NCI-H2029 (cell line): ENCODE measurements at places on chromosomes 6 and 20.

DNA sequence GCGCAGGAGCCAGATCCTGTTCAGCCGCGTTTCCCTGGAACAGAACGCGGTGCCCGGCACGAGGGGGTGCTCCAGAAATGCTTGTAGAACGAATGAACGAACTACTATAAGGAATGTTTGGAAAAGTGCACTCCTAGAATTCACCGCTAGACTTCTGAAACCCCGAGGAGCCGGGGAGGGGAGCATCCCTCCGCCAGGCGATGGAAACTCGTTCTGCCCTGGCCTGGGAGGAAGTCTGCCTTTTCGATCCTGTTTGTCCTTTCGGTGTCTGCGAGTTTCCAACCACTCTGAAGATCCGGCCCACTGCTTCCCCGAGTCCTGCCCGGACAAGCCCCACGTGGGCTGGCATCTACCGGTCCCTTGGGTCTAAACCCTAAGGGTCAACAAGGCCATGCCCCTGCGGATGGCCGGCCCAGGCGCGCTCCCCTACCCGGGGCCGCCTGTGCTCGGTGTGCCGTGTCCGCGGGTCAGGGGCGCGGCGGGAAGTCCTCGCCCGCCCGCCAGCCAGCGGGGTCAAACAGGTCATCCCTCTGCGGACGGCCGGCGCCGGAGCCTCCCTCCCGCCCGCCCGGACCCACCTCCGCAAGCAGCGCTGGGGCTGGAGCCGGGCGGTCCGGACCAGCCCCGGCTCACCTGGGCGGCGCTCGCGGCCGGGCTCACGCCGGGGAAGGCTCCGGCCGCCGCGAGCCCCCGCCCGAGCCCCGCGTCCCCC, 526 bp downstream of the SULF2 start:
- no peak for DNase-seq

DNA sequence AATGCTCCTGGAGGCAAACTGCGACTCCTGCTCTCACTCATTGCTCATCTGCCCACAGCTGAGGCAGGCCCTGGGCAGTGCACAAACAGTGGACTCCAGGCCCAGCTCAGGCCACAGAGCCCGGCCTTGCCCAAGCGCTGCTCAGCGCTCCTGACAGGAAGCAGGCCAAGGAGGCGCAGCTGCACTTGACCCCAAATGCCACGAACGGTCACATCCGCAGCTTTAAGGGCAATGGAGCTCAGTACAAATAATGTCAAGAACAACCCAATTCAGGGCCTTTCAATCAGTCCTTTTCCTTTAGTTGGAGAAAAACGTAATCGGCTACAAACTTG, 33.8 kb downstream of the RRBP1 start:
- no peak for DNase-seq

DNA sequence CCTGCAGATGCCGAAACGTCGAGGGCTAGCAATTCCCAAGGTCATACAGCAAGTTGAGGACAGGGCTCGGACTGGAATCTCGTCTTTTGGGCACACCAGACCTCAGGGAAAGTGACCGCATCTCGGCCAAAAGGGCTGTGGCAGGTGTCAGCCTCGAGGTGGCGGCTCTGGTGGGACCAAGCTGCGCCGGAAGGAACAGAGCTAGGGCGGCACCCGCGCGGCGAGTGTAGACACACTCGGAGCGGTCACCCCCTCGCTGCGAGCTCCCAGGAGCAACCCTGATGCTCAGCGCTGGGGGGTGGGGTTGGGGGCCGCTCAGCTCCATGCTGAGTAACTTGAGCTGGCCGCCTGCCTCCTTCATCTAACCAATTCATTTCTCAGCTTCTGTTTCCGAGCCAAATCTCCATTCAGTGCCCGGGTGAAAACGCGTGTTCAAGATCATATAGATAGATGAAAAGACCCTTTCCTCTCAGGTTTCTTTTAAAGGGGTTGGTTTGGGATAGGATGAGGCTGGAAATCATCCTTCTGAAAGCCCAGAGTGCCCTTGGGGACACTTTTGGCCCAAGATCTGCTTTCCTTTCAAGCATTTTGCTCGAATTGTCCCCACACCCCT, 2.2 kb upstream of the TUBB2B start:
- peak; percentile 79 for DNase-seq

DNA sequence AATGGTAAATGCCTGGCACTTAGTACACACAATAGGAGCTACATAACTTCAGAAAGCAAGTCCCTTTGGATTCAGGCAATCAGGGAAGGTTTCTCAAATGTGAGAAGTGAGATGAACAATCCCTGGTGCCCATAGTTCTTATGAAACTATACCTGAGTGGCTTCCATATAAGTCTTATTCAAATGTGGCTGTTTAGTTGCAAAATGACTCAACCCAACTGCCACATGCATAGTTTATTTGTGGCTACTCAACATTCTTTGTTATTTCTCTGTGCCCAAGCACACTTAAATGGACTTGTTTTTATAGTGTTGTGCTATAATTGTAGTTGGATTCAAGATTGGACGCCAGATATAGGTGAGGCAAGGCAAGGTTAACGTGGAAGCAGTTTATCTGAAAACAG, 93.7 kb upstream of the ATXN1 start:
- DNase-seq = no peak

GRCh38 chr6:144896871-144897270, 611.7 kb downstream of the UTRN start:
- no peak for DNase-seq

DNA sequence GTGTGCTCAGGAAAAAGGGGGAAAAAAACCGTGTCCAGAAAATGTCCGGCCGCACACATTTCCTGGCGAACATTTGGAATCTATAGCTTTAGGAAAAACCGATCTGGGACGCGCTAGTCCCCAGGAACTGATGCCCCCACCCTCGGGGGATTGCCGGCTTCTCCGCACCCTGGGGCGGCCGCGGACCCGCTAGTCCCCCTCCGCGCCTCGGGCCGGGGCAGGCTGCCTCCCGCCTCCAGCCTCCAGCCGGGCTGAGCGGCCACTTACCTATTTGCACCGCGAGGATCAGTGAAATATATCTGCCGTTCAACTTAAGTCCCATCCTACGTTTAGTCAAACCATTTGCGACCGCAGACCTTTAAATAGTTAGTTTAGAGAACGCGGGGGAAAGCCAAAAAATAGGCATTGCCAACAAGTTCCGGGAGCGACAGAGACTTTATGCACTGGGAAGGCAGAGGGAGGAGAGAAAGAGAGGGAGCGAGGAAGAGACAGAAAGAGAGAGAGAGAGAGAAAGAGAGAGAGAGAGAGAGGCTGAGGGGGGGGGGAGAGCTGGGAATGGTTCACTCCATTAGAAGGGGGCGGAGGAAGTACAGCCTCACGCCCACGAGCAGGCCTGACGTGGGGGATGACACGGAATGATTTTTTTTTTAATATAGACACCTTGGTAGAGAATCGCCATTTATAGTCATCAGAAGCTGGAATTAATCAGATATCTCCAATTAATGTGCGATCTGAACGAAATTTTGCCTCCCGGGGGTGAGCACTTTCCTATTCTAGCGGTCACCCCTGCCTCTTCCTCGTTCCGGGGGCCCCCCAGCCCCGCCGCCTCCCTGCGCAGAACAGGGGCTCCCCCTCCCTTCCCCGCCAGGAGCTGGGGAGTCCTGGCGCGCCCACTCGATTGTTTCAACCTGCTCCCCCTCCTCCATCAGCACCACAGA, at the start of gene NRN1:
TSS of gene NRN1 (minus strand) at position 498 of the 938 bp plus-strand sequence. CDS start at position 322, 176 bp downstream.
- DNase-seq = peak; percentile 78

- no peak for DNase-seq
These were observed 234.3 kb downstream of the PLCB1 start for GRCh38 chr20:8366303-8366923.

DNA sequence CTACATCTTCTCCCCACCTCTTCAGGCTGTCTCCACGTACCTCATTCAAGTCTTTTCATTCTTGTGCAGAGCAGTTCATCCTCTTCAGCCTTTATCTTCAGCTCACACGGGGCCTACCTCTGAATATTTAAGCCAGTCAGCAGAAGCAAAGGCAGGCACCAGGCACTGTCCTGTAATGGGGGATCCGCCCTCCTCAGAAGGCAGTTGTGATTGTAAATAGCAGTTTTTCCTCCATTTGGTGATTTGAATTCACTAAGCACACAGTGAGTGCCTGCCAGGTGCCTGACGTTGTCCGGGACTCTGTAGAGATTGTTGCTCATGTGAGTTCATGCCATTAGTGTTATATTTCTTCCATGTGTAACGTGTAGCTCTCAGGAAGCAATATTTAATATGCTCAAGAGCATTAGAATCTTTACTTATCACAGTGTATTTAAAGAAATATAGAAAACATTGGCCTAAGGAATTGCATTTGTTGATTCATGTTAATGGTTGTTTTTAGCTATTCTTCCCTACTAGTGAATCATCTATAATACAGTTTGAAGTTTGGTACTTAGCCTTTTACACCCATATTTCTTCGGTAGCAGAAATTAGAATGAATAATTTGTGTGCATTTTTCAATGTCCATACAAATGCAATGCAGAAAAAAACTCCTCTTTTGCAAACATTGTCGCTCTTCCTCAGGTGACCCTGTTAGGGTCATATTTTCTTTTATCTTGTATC, 17.9 kb downstream of the BPHL start:
- DNase-seq = peak; percentile 27

DNA sequence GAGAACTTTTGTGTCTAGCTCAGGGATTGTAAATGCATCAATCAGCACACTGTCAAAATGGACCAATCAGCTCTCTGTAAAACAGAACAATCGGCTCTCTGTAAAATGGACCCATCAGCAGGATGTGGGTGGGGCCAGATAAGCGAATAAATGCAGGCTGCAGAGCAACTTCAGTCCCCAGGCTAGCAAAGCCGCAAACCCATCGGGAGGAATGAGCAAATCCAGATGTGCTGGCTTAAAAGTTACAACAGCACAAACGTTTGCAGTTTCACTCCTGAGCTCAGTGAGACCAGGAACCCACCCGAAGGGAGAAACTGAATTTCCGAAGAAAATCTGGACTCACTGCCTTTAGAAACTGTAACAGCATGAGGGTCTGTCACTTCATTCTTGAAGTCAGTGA, 21.9 kb upstream of the MBOAT1 start:
- DNase-seq = no peak

DNA sequence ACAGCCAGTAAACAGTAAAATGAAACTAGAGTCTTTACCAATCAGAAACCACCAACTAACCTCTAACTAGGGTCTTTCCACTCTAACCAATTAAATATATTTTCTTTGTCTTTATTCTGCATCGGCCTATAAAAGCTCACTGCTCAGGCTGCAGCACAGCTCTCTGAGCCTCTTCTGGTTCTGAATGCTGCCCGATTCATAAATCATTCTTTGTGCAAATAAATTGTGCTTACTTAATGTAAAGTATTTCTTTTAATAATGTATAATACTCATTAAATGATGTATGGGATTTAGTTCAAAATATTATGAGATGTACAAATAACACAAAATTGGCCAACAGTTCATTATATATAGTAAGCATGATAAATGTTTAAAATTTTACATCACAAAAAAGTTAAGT, 7.9 kb downstream of the IBTK start:
- DNase-seq = no peak
